ENCODE measurements at places on chromosomes 6 and 20.

DNA sequence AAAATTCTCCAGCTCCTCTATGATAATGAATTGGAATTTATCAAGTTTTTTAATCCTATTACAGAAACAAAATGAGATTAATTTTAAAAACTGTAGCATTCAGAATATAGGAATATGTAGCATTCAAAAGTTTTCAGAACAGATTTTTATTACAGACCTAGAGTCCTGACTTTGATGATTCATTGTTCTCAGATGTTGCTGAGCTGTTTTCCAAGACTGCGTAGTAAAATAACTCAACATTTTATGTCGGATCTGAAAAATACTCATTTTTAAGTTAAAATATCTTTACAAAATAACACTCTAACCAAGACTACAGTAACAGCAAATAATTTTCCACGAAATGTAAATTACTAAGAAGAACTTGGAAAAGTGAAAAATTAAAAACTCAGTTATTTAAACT, 67.1 kb downstream of the SYCP2 start:
- DNase-seq: no peak

DNA sequence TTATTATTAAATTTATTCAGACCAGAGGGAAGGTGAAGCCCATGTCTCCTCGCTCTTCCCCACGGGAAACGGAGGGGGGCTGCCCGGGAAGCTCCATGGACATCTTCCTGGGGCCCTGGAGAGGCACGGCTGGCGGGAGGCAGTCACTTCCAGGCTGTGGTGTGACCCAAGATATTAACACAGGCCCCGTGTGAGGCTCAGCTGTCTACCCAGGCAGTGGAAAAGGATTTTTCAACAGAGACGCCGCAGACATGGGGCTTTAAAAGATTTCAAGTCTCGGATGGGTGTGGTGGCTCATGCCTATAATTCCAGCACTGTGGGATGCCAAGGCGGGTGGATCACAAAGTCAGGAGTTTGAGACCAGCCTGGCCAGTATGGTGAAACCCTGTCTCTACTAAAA, 117.9 kb downstream of the ERMARD start:
- DNase-seq: no peak

DNA sequence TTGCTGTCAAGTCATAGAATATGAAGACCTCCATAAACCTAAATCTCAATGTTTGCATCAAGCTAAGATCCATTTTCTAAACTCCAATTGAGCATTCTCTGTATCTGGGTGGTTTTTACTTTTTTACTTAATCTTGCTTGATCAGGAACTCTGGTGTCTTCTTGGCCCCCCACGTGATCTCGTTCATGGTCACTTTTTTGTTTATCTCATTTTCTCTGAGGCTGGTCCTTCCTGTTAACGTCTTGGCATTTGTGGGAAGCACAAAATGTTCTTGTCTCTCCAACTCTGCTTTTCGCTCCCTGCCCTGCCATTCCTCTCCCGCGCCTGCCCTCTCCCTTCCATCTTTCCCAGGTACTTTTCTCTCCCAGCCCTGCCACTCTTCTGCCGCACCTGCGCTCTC, 14.0 kb upstream of the MAPRE1 start:
- DNase-seq: no peak

- no peak for DNase-seq
Measured at GRCh38 chr6:144395826-144396225, 110.7 kb downstream of the UTRN start.
